Foreskin keratinocyte (primary cell): ENCODE measurements at places on chromosomes 7 and 10. TPM values are rescaled to one million over a fixed set of nuclear protein-coding genes. Genes with fewer than 3 reads are reported as not detected.

- DNase-seq: no peak
These were observed 51.4 kb downstream of the CXCL12 start for GRCh38 chr10:44333511-44333910.

DNA sequence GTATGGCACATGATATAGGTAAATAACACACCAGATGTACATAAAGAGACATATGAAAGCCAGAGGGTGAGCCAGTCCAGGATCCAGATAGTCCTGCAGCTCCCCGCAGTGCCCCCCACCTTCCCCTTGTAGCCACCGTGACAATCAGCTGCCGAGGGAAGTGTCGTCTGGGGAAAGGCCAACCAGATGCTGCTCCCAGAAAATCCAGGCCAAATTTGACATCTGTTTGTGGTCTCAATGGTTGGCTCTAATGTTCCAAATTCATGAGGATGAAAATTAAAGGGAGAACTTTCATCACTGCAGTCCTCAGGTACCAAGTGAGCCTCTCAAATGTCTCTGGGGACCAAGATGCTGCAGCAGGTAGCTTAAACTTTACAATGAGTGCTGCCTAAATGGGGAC is 210.3 kb downstream of the PTEN start:
- no peak for DNase-seq

- DNase-seq: no peak
These were observed 457.5 kb downstream of the MAGI2 start for GRCh38 chr7:78996013-78996412.

- DNase-seq: no peak
These were observed 4.1 kb downstream of the VAX1 start for GRCh38 chr10:117134056-117134305.

- peak; percentile 61 for DNase-seq
These were observed 241.3 kb upstream of the ADARB2 start for GRCh38 chr10:1978584-1978983.

DNA sequence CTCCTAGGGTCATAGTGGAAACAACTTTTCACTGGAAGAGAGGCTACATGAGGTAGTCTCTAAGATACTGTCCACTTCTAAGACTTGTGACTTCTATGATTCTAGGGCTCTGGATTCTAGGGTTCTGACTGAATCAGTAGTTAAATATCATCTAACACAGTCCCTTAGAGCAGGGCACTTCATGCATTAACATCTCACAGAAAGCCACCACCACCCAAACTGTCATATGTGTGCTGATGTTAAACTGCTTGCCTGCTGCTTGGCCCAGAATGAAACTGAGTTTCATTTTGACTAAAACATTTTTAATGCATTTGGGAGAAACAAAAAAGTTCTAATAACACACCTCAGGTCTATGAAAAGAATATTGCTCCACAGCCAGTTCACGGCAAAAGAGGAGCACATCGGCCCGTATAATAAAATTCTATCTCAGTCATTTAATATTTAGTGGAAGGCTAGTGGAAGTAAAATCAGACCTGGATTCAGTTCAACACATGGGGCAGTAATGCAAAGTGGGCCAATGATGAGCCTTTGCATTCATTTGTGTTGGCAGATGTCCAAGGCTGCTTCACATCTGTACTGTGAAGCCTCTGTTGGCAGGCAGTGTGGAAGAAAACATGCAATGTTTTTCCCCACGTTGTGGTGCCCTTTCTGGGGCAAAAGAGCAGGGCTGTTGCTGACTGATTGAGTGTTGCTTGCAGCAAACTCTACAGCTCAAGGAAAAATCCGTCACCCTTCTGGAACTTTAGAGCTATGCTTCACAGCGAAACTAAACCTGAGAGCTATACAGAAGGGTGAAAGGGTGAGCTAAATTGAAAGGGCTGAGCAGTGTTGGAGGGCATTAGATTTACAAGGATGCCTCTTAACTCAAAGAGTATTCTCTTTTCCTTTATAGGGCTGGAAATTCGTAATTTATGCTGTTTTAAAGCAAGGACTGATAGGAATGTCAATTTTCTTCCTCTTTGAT is 33.5 kb upstream of the AUTS2 start:
- DNase-seq: peak; percentile 37

- DNase-seq: no peak
These were observed 349.8 kb downstream of the NXPH1 start for GRCh38 chr7:8783229-8783628.

- peak; percentile 20 for DNase-seq
These were observed 214.8 kb upstream of the CTBP2 start for GRCh38 chr10:125375210-125375609.

GRCh38 chr7:156459582-156459981 is 181.0 kb upstream of the RNF32 start:
- no peak for DNase-seq

SVOPL gene
- total RNA-seq: not detected in 2 replicates

CPA4 gene
- 35.4 and 65.2 TPM in 2 replicates for total RNA-seq

ANKRD30A gene
- not detected in 2 replicates for total RNA-seq
